Right atrium auricular region (tissue), 2 donors: ENCODE measurements at places on chromosomes 5 and 9.

DNA sequence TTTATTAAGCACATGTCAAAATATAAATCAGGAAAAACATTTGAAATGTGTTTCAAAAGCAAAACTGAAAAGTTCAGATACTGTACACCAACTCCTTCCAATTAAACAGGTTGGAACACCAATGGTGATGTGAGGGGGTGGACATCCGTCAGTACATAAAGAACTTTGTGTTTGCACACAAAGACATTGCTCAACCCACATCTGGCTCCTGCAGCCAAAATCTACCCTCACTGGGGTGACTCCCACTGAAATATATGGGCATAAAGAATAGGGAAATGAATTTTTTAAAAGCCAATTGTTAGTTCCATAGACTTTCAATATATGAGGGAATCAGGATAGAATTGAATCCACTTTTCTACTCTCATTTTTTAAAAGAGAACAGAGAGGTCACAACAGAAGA is 63.9 kb downstream of the MEGF9 start:
- DNase-seq, result no peak

- no peak for DNase-seq
Observed at GRCh38 chr9:99822109-99822805, 572 bp downstream of the NR4A3 start.

GRCh38 chr5:78925129-78925876 is 59.8 kb downstream of the ARSB start:
- no peak for DNase-seq

DNA sequence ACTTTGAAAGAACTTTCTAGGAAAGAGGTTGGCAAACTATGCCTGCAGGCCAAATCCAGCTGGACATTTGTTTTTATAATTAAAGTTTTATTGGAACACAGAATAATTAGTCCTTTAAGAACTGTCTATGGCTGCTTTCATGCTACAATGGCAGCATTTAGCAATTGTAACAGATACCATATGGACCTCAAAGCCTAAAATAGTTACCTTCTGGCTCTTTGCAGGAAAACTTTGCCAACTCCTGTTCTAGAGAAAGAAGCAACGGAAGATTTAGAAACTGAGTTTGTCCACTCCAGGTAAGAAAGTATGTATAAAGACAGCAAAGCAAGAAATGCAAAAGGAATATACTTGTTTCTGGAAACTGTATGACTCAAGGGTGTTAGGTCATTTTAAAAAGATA is 281.7 kb upstream of the TRPM3 start:
- DNase-seq, result no peak

DNA sequence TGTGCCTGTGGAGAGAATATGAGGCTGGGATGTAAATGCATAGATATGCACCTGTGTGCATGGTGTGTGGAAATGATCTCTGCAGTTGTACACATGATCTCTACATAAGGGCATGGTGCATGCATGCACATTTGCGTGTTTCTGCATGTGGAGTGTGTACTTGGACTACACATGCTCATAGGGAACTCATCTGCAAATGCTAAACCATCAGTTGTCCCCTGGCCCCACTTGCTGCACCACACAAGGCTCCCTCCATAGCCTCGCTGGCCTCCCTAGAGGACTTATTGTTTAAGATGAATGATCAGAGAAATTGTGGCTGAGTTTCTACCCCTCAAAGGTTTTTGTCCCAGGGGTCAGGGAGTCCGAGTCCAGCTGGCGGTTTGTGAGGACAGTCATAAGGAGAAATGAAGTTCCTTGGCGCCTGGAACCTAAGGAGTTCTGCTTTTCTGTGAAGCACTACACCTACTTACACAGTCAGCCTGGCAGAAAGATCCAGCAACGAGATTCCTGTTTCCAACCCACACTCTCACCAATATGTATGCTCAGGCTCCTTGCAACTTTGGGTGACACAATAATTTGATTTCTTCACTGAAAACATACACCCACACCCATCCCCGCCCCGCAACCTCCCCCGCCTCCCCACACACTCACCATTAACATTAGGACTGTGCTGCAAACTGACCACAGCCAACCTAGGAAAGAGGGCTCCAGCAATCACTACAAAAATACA is 79.9 kb upstream of the CPEB4 start:
- no peak for DNase-seq

- no peak for DNase-seq
Observed at GRCh38 chr9:126893079-126893478, 21.5 kb upstream of the RALGPS1 start.

- no peak for DNase-seq
Observed at GRCh38 chr5:76542887-76543690, 80.1 kb downstream of the F2RL2 start.

- peak; percentile 73 for DNase-seq
Observed at GRCh38 chr5:138975098-138975847, 100.1 kb upstream of the LRRTM2 start.

- DNase-seq, result no peak
Observed at GRCh38 chr5:74161170-74161569, 479.4 kb downstream of the ENC1 start.

- no peak for DNase-seq
Observed at GRCh38 chr5:18686253-18686652, 1052.0 kb downstream of the TAF11L14 start.

GRCh38 chr9:2729003-2729402 is 11.7 kb downstream of the KCNV2 start:
- no peak for DNase-seq

GRCh38 chr9:121279776-121280388 is 11.9 kb downstream of the GSN start:
- DNase-seq, result no peak

DNA sequence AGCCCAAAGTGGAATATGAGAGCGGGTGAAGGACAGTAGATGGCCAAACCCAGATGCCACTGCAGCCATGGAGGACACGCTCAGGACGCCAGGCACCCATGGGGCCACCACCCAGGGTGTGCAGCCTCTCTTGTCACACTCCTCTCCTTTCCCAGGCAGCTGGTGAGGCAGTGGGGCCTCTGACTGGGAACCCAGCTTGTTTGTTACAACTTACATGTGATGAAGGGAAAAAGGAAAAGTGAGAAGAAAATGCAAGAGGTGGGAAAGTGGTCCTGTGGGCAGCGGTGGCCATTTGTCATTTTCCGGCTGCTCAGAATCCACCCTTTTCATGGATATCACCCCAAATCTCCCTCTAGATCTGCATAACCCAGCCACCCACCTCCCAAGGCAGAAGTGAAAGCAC is 62.7 kb upstream of the UNC5A start:
- peak; percentile 4 for DNase-seq

- DNase-seq, result no peak
Observed at GRCh38 chr9:92644278-92644677, 25.7 kb downstream of the IPPK start.

DNA sequence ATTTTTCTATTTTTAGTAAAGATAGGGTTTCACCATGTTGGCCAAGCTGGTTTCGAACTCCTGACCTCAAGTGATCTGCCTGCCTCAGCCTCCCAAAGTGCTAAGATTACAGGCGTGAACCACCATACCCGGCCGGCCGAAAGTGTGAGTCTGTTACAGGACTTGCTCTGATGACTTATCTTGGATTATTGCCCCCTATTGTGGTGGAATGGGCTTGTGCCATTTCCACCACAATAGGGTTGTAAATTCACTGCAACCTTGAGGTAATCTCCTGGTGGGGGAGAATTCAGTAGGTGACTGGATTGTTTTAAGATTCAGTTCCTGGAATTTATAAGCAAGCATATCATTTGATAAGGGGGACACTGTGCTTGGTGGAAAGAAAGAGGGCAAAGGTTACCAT is 15.0 kb upstream of the HMGCR start:
- DNase-seq, result no peak

DNA sequence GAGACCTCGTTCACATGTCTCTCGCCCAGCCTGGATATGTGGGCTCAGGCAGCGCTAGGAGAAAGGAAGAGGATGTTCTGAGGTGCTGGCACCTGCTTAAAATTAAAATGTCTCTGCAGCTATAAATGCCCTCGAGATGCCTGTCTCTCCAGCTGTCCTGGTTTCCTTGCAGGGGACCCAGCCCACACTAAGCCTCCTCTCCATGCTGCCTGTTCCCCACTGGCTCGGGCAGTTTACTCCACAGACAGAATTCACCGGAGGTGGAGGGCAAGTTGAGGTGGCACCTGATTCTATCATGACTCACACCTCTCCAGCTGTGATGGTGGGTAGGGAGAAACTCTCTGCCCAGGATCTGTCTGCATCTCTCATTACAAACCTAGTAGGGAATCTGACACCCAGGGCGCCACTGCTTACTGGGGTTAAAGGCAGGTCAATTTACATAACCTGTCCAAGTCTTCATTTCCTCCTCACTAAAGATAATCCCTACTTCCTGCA is 420.9 kb downstream of the SPOCK1 start:
- DNase-seq, result no peak

- DNase-seq, result no peak
Observed at GRCh38 chr9:117825609-117826347, 121.6 kb downstream of the TLR4 start.

GRCh38 chr9:98781588-98782383 is 14.6 kb downstream of the ANKS6 start:
- DNase-seq, result peak; percentile 49

- DNase-seq, result no peak
Observed at GRCh38 chr5:126868338-126869004, 91.5 kb downstream of the LMNB1 start.

DNA sequence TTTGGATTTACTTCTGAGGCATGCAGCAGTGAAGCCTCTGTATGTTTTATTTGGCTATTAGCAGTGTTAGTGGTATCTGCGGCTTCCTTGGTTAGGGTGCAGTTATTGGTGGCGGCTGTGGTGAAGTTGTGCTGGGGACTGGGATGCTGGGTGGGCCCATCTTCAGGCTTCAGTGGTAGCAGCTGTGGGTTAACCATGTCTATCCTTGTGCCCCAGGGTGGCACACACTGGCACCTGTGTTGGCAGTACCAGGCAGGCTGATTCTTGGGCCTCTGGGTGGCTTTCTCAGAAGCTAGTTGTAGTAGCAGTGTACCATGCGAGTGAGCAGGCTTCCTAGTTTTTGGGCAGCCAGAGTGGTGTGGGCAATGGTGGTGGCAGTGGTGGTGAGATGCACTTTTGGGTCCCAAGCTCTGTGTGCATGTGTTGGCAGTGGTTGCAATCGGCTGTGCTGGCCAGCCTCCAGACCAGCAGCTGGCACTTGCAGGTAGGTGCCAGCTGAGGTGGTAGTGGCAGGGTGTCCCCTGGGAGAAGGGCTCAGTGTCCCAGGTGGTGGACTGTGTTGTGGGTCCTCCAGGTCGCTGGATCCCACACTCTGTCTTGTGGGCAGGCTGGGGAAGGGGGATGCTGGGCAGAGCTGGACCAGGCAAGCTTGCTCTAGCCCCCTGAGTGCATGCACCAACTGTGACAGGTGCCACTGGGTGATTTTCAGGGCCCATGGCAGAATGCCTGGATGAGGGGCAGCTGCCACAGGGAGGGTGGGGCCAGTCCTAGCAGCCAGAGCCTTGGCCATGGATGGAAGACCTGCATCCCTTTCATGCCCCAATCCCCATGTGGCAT is 13.6 kb downstream of the AHRR start:
- DNase-seq, result no peak

DNA sequence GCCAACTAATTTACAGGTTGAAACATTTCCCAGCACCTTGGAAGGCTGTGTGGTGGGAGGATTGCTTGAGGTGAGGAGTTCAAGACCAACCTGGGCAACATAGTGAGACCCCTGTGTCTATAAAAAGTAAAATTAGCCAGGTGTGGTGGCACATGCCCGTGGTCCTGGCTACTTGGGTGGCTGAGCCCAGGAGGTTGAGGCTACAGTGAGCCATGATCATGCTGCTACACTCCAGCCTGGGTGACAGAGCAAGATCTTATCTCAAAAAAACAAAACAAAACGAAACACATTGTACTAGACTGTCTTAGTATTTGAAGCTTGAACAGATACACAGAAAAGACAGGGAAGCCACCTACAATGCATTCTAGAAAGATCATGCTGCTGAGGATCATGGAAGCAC is 2.8 kb upstream of the HSDL2 start:
- no peak for DNase-seq

DNA sequence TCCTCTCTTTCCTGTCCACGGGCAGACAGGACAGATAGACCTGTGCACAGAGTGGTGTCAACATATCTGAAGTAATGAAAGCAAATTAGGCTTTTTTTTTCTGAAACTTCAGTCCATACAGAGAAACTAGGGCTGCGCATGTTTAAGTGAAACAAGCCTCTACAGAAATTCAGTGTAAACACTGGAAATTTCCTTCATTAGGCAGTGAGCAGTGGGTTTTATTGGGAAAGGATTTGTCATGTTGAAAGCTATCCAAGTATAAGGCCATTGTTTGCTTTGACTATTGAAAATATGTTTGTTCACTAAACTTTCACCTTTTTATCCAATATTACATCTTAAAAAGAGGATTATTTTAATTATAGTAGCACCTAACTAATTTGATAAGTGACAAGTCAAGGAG is 161.2 kb downstream of the AOPEP start:
- no peak for DNase-seq

DNA sequence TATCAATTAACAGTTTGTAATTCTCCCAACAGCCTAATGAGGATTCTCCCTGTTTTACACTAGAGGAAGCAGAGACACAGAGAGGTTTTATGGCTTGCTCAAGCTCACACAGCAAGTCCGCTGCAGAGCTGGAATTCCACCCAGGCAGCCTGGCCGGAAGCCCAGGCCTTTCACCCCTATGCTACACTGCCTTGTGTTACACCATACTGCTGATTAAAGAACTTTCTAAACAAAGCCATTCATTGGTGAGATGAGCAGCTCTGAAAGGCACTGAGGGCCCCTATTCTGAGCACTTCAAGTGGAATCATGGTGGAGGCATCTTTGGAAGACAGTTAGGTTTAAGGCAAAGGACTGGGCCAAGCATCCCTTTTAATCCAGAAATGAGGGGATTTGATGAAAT is 14.7 kb upstream of the LARP1 start:
- peak; percentile 70 for DNase-seq

- DNase-seq, result no peak
Observed at GRCh38 chr9:13823026-13823425, 490.9 kb downstream of the NFIB start.

DNA sequence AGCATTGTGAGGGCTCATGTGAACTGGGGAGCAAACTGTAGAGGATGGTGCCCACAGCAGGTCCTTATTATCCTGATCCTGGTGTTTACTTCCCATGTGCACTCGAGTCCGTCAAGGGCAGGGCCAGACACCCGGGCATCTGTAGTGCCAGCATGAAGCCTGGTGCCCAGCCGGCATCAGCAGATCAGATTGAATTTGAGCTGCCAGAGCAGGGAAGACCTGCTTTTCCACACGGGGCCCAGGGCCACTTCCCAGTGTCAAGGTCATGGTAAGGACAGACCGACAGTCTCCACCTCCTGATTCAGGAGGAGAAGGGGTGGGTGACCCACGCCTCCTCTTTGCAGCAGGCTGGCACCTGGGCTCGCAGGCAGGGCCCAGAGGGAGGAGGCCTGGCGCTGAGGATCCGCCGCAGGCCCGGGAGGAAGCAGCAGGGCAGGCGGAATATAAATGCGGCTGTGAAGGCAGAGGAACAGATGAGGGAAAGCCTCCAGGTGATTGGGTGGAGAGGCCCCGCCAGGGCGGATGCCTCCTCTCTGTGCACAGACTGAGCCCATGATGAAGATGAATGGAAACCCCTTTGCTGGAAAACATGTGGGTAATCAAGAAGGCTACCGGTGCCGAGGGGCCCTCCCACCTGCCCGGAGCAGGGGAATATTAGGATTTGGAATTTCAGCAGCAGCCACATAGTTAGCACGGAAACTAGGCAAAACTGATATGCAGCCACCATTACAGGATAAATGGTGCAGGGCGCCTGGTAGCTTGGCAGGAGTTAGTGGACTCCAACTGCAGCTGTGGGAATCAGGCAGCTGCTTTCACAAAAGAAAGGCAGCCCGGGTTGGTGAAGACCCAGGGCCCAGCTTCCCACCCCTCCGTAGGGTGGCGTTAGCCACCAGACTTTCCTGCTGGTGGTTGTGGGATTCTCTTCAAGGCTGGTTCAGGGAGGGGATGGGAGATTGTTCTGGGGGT is 114.9 kb downstream of the GAPVD1 start:
- no peak for DNase-seq

GRCh38 chr5:57298985-57299491 is 125.2 kb downstream of the GPBP1 start:
- peak; percentile 60 for DNase-seq
